ENCODE measurements at places on chromosomes 6 and 20. TPM values are rescaled to one million over a fixed set of nuclear protein-coding genes. Genes with fewer than 3 reads are reported as not detected.

Gene PKHD1
- not detected for total RNA-seq

Gene NELFE
- 171 TPM for total RNA-seq

Gene DCDC2
- 6.1 TPM for total RNA-seq

Gene PACRG
- 0.33 TPM for total RNA-seq

Gene EFCAB8
- not detected for total RNA-seq

Gene BHLHE23
- not detected for total RNA-seq

Gene SCAND1
- total RNA-seq = 52.7 TPM

Gene LHFPL5
- total RNA-seq = not detected

Gene BNIP5
- not detected for total RNA-seq

Gene CLDN20
- not detected for total RNA-seq

Gene SLC17A1
- total RNA-seq = not detected

Gene ECT2L
- total RNA-seq = not detected

Gene BANF2
- not detected for total RNA-seq

Gene C6orf58
- total RNA-seq = not detected

Gene GABRR2
- 0.11 TPM for total RNA-seq

Gene TNF
- not detected for total RNA-seq

Gene HUS1B
- 1.4 TPM for total RNA-seq

Gene SIM1
- total RNA-seq = not detected

Gene BMP5
- not detected for total RNA-seq

Gene GPX5
- not detected for total RNA-seq

Gene NRN1
- 0.11 TPM for total RNA-seq

Gene SEMG2
- total RNA-seq = not detected

Gene PRSS16
- 0.11 TPM for total RNA-seq

Gene LZTS3
- 4.3 TPM for total RNA-seq

Gene OPRL1
- total RNA-seq = 1.1 TPM

Gene DEF6
- 0.87 TPM for total RNA-seq

Gene TSHZ2
- 1.5 TPM for total RNA-seq

Gene TRIM15
- not detected for total RNA-seq

Gene RNF114
- total RNA-seq = 105 TPM

Gene ENPP5
- total RNA-seq = 0.55 TPM

Gene ADGRB3
- total RNA-seq = under 0.01 TPM

Gene TULP4
- total RNA-seq = 133 TPM

Gene CD83
- total RNA-seq = 1.2 TPM

Gene RIPOR3
- 15.6 TPM for total RNA-seq

Gene NTSR1
- 3.1 TPM for total RNA-seq

Gene ASF1A
- 20.1 TPM for total RNA-seq

Gene GJE1
- not detected for total RNA-seq

Gene SMAP1
- total RNA-seq = 15.9 TPM

Gene LY86
- total RNA-seq = not detected

Gene RNF217
- 13.4 TPM for total RNA-seq

Gene MYLK4
- 0.25 TPM for total RNA-seq

Gene PBOV1
- total RNA-seq = not detected

Gene GPR63
- 0.44 TPM for total RNA-seq

Gene GCNT2
- 0.22 TPM for total RNA-seq

Gene VNN1
- total RNA-seq = not detected

Gene SOX18
- total RNA-seq = 0.12 TPM

Gene SCUBE3
- total RNA-seq = 58.5 TPM

Gene RARS2
- total RNA-seq = 39.5 TPM

Gene MTG2
- 25.7 TPM for total RNA-seq

Gene POU5F1
- total RNA-seq = not detected

Gene MAPK14
- 69.8 TPM for total RNA-seq

Gene RHAG
- total RNA-seq = not detected

Gene KHDC1
- 3.9 TPM for total RNA-seq

Gene COL12A1
- total RNA-seq = 765 TPM

Gene ADGRG6
- total RNA-seq = 6.6 TPM

Gene MRAP2
- 4.9 TPM for total RNA-seq

Gene MEP1A
- total RNA-seq = not detected

All from uterine smooth muscle cell (primary cell).